ENCODE measurements at places on chromosomes 2 and 18. TPM values are rescaled to one million over a fixed set of nuclear protein-coding genes. Genes with fewer than 3 reads are reported as not detected.

DNA sequence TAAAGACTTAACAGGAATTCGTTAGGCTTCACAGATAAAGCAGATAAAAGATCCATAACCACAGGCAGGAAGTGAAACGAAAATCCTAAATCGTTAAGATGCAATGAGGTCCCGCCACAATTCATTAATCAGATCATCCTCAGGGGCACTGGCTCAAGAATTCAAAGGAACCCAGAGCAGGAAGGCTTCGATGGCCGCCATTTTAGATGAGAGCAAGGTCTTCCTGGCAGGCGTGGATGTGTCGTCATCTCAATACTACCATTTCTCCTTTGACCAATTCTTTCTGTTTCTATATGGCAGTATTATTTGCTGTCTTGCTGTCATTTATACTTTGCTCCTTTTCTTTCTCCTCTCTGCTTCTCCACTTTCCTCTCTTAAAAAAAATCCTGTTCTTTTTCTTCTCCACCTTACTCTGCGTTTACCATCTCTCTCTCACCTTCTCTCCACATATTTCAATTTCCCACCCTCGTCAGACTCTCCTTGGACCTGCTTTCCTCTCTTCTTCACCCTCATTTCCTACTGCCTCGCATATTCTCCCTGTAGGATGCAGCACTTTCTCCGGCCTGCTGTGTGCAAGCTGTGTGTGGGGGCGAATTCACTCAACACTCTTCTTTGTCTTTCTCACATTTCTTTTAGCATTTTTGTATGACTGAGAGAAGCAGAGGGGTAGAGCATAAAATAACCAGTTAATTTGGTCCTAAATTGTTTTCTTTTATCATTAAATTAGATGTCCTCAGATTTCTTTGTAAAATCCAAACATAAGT is 35.1 kb upstream of the LHCGR start:
- DNase-seq: no peak

DNA sequence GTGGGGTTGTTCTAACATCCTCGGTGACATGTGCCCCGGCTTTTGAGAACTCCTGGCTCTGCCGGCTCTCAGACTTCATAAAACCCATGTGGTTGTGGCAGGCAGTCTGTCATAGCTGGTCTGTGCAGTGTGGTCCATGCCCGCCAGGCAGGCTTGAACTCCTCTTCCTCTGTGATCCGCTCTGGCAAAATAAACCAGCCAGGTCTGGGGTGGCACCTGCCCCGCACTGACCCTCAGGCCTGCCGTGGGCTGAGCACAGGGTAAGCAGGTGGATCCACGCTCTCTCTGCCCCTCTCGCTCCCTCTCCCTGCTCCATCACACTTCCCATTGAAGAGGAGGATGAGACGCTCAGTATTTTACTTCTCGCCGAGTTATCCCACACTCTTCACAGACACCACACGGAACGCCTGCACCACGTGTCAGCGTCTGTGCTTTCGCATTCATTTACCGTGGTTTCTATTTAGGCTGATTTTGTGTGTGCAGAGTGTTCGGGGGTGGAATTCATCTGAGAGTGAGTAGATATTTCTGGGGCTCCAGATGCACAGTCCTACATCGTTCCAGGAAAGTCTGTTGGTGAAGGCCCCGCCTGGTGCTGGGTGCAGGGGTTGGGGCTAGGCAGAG is 56.4 kb downstream of the RTP5 start:
- no peak for DNase-seq

DNA sequence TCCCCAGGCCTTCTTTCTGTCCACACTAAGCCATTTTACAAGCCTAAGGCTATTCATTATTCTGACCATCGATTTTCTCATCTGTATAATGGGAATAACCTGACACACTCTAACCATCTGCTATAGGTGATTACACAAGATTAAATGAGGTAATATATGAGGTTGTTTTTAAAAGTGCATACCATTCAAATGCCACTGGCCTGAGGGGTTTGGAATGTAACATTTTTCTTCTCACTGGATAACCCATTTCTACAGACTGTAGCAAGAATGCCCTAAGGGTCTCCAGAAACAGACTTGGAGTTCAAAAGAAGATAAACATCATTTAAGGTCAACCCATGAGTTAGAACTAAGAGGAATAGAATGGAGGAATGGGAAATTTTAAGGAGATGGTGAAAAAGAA is 111.7 kb upstream of the SETBP1 start:
- DNase-seq: no peak

SERPINB11 gene
- 1.4 TPM for total RNA-seq

- DNase-seq: no peak
Measured at GRCh38 chr18:6963452-6964097, 154.0 kb downstream of the LAMA1 start.

MARCHF4 gene
- 0.93 TPM for total RNA-seq

DNA sequence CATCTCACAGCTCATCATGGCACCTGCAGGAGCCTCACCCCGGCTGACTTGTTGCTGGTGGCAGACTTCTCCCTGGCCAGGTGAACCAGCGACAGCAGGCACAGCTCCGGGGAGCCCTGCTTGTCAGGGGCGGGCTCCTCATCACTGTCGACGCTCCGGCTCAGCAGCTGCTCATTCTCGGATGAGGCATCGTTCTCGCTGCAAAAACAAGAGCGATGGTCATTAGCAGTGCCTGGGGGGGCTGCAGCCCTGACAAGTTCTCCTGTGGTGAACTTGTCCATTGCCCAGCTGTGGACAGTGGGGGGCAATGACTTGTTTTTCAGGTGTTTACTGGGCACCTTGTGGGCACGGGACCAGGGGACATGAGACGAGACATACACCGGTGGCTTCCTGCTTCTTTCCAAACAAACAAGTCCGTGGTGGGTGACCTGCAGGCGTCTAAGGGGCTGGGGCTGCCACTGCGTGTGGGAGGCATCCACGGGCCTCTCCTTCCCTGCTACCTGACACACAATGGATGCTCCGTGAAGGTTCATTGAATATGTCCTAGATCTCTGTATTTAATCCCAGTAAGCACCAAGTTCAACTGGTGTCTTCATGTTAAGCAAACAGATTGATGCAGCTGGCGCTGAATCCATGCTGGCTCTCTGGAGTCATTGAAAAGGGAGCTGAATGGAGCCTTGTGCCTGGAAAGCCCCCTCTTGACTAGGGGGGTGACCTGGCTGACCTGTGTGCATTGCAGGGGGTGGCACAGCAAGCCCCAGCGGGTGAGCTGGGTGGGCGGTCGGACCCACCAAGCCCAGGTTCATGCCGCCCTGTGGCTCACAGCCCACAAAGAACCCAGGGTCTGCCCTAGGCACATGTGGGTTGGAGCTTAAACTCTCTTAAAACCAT is 81.0 kb downstream of the EDAR start:
- DNase-seq: peak; percentile 54

Data from type B pancreatic cell (in vitro differentiated cells).